Tongue (tissue), 3 donors: ENCODE measurements at places on chromosomes 6 and 20. TPM values are rescaled to one million over a fixed set of nuclear protein-coding genes. Genes with fewer than 3 reads are reported as not detected.
A peak's percentile ranks its signal among the peaks of the same experiment; 100 is the strongest.

TULP1 gene
- total RNA-seq, result not detected

SLX4IP gene
- 7.6 TPM for total RNA-seq

CNR1 gene
- 0.51 TPM for total RNA-seq

PXT1 gene
- not detected for total RNA-seq

KIF25 gene
- total RNA-seq, result 0.82 TPM

ZBTB12 gene
- 5.7 TPM for total RNA-seq

OPN5 gene
- total RNA-seq, result not detected

BPI gene
- total RNA-seq, result 0.21 TPM

SEMG1 gene
- not detected for total RNA-seq

BCL2L1 gene
- total RNA-seq, result 37.2 TPM

SLC52A3 gene
- total RNA-seq, result 0.82 TPM

HRH3 gene
- 0.62 TPM for total RNA-seq

BNIP5 gene
- total RNA-seq, result not detected

- DNase-seq, result no peak
Observed at GRCh38 chr6:124273701-124274100, 470.0 kb downstream of the NKAIN2 start.

GRCh38 chr20:47585087-47585747 is 83.5 kb downstream of the NCOA3 start:
- peak; percentile 25 for DNase-seq

DNA sequence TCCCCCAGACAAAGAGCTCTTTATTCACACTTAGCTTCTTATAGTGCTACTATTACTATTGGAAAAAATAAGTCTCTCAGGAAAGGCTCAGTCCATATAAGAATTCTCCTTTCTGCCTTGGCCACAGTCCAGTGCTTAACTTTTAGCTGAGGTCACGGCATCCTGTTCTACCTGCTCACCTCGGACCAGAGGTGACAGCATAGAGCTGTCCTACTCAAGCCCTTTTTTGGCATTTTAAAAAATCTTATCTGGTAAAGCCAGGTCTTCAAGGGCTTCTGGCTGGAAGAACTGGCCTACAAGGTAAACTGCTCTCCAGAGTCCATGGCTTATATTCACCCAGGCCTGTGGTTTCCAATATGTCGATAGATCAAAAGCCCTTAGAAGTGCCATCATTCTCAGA is 109.7 kb downstream of the RCAN2 start:
- DNase-seq, result no peak

DNA sequence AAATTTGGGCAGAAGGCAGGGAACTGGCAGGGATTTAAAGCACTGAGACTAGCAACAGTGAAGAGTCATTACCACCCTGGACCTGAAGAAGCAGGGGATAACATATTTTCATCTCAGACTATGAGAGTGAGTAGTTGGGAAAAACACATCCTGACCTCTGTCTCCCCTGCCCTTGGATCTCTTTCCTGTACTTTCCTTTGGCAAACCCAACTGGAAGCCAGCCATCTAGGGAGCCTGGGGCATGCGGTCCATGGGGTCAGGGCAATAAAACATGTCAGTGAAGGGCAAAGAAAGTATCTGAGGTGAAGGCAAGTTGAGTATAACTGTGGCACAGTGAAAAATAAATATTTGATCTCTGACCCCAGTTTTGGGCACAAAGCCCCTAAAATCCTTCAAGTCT is 698.2 kb downstream of the DOK5 start:
- DNase-seq, result no peak

- peak; percentile 93 for DNase-seq
Observed at GRCh38 chr6:28542440-28543296, 17.0 kb downstream of the GPX5 start.

DNA sequence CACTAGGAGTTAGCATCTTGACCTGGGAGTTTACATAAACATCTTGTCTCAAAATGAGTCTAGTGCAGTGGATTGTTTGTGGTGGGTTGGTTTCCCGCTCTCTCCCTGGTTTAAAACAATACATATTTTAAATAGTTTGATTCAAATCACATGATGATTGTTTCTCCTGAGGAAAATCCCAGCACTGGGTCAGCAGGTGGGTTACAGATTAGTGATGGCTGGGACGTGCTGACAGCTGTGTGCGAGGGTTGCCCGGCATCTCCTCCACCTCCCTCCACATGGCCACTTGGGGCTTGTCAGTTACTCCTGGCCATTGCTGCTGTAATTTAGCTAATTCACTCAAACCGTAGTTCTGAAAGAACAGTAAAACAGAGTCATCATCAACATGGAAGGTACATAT is 306.4 kb upstream of the CITED2 start:
- DNase-seq, result peak; percentile 46

- no peak for DNase-seq
Observed at GRCh38 chr20:51061418-51062045, 38.6 kb upstream of the KCNG1 start.

DNA sequence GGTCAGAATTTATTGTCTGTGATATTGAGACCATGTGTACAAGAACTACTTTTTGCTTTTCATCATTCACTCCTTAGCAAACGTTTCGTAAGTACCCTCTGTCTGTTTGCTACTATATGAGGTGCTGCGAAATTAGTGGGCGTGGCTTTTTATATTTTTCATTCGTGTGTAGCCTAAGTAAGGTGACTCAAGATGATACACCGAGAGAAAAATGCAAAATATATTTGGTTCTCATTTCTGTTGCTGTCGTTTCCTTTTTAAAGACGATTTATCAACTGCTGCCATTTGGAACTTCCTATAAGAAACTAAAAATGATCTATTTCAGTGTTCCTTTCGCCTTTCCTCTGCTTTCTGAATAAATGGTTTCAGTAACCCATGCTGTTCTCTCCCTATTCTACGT is 61.2 kb downstream of the VAPB start:
- no peak for DNase-seq

DNA sequence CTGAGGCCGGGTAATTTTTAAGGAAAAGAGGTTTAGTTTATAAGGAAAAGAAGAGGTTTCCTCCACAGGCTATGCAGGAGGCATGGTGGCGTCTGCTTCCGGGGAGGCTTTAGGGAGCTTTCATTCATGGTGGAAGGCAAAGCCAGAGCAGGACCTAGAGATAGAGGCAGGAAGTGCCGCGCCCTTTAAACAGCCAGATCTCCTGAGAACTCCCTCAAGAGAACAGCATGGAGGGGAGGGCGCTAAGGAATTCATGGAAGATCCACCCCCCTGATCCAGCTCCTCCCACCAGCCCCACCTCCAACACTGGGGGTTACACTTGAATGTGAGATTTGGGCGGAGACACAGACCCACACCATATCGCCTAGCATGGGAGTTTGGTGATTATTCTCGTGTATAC is 13.9 kb upstream of the DACT2 start:
- no peak for DNase-seq

DNA sequence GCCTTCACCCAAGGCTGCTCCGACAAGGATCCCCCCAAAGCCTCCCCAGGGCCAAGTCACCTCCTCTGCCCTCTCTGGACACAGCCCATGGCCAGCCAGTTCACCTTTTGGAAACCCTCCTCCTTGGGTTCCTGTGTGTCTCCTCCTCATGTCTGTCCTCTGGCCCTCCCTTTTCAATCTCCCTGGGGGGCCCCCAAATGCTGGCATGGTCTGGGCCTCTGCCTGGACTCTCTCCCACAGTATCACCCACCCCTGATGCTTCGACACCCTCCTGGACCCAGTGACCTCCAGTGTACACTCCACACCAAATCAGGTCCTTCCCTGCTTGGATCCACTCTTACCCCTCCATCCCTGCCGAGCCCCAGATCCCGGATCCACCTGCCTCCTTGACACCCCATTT is 46.7 kb upstream of the NNAT start:
- no peak for DNase-seq

- DNase-seq, result no peak
Observed at GRCh38 chr6:130466052-130466747, 100.4 kb downstream of the TMEM200A start.

DNA sequence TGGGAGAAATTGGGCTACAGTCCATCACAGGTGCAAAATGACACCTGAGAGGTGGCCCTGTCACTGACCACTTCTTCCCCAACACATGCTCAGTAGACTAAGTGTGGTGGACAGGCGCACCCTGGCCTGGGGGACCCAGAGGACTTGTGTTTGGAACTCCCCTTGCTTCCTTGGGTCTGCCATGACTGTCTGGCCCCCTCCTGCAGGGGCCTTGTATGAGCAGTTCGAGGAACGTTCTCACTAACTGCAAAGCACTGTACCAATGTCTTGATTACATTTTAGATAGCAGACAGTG is 4.0 kb upstream of the PCK1 start:
- DNase-seq, result no peak

GRCh38 chr20:50814438-50815161 is 19.7 kb downstream of the BCAS4 start:
- no peak for DNase-seq

- peak; percentile 80 for DNase-seq
Observed at GRCh38 chr20:58692579-58693225, at the start of gene NPEPL1. NPEPL1 (plus strand) TSS chr20:58692800; CDS start chr20:58692901, 101 bp downstream.

- peak; percentile 58 for DNase-seq
Observed at GRCh38 chr20:47334022-47334551, 22.4 kb downstream of the ZMYND8 start.

DNA sequence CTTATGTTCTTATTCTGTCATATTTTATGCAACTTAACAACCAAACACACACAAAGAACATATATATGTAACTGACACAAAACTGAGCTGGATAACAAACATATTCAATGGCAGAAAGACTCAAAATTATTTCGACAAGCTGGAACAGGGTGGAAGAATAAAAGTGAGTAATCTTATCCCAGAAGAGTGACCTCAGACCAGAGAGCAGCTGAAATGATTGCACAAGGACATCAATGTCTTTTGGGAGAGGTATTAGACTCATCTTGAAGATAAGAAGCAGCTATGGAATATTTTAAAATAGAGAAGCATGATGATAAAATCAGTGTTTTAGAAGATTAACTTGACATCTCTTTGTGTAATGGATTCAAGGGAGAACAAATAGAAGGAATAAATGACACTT is 191.6 kb upstream of the PRDM1 start:
- no peak for DNase-seq

DNA sequence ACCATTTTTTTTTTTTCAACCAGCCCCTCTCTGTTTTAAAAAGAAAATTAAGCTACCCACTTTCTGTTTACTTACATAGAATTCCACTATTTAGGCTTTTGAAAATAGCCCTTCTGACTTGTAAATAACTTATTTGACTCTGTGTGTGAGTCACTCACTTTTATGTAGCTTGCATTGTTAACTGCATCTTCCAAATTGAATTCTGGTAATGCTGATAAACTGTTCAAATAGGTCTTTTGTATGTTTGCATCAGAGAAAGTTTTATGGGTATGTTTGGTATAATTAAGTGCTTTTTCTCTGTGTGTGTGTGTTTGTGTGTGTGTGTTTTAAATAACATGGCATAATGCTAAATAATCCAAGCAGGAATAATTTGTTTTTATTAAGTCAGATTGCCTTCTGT is 360.1 kb downstream of the PLCB1 start:
- DNase-seq, result no peak

- no peak for DNase-seq
Observed at GRCh38 chr6:146472918-146473317, 70.7 kb upstream of the RAB32 start.

DNA sequence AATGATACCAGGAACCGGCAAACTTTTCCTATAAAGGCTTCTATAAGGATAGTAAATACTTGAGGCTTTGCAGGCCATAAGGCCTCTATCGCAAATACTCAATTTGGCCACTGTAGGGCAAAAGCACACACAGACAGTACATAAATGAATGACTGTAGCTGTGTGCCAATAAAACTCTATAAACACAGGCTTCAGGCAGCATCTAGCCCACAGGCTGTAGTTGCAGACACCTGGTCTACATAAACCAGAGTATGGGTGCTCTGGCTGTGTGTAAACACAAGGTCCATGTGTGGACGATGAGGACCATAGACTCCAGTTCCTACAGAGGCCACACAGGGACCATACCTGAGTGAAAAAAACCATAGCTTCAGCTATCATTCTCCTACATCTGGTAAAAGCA is 52.2 kb downstream of the ZMYND8 start:
- DNase-seq, result peak; percentile 41

GRCh38 chr6:105807905-105808304 is 278.2 kb upstream of the PRDM1 start:
- DNase-seq, result no peak

DNA sequence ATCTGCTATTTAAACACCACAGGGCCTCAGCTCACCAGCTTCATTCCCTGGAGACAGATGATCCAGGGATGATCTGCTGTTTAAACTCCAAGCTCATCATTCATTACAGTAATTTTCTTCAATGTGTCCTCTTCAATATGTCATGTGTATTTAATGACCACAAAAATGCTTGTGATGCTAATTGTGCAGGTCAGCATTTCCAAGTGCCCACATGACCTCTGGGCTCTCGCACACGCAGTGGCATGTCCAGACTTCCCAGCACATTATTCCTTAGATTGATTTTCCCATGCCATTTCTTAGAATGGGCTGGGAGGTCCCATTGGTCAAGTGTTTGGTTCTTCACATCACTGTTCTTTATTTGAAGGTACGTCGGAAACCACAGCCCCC is 434.4 kb downstream of the HAO1 start:
- DNase-seq, result no peak

- DNase-seq, result peak; percentile 35
Observed at GRCh38 chr6:136751522-136751956, 40.7 kb downstream of the MAP3K5 start.

- DNase-seq, result no peak
Observed at GRCh38 chr6:99426451-99426757, 1.3 kb upstream of the PNISR start.

DNA sequence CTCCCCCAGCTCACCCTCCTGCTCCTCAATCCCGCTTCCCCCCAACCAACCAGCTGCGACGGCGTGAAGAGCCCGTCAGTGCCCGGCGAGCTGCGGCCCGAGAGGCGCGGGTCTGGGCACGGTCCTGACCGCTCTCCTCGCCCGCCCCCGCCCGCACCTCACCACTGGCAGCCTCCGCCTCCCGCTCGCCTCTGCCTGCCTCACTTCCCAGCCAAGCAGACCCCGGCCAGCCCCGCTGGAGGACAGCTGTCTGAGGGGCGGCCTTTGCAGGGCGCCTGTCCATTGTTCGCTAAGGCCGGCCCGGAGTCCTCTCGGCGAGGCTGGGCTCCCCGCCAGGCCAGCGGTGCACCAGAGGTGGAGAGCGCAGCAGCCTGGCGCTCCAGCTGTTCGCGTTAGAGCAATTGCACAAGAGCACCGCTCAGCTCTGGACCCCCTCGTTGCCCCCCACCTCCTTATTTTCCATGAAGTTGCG is 1.3 kb downstream of the SOBP start:
- peak; percentile 90 for DNase-seq

DNA sequence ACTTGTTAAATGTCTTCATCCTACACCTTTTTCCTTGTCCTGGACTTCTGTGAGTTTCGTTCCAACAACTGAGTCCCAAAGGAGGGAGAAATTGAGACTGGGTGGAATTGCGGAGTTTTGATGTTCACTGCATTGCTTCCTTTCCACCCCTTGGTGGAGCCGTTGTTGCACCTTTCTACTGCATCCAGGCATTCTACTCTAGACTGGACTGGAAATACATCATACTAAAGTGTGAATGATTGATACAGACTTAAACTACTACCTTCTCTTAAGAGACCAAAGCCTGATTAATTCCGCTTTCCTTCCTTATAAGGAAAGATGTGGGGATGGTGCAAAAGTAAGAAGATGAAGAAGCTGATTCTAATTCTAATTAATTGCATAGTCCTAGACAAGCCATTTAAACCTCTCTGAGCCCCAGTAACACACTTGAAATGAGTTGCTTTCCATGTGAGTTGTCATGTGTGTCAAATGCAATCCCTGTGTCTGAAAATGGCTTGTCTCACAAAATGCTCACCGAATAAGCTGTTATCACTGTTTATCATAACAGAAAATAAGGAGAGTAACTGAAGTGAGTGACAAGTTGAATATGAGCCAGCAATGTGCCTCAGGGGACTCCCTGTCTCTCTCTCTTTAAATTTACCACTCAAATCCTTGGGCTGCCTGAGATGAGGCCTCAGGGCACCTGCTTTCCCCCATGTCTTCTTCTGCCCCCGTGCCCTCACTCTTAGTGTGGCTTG is 338.3 kb upstream of the CHD6 start:
- peak; percentile 41 for DNase-seq
